Fibroblast of skin of left quadriceps (primary cell): ENCODE measurements at places on chromosomes 4 and X.
A peak's percentile ranks its signal among the peaks of the same experiment; 100 is the strongest.

DNA sequence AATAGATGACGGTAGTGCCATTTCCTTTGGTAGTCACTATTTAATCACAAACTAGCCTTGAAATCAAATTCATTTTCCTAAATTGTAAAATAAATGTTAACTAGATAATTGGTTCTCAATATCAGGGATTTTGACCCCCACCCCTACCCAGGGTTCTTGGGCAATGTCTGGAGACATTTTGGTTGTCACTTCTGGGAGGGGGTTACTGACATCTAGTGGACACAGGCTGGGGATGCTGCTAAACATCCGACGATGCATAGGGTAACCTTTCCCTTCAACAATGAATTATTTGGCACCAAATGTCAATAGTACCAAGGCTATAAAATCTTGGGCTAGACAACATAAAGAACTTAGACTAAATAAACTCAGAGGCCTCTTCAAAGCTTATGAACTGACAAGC is 285.8 kb upstream of the TRPC5 start:
- no peak for DNase-seq

- no peak for DNase-seq
Observed at GRCh38 chr4:113675731-113676697, 85.5 kb downstream of the CAMK2D start.

DNA sequence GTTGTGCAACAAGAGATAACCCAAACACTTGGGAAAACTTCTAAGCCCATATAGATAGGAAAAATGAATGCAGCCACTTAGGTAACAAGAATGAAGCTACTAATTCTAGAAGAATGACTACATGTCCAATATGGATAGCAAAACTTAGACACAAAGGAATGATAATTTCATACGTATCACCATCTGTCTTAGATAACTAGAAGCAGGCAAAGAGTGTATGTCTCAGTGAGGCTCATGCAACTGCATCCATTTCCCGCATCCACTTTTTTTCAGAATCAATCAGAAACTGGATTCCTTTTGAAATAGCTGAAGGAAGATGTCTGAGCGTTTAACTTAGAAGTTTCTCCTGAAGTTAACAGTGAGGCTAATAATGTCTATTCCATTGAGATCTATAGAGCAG is 408.7 kb upstream of the PITX2 start:
- peak; percentile 18 for DNase-seq

- no peak for DNase-seq
Observed at GRCh38 chr4:92615049-92615448, 311.3 kb downstream of the GRID2 start.

DNA sequence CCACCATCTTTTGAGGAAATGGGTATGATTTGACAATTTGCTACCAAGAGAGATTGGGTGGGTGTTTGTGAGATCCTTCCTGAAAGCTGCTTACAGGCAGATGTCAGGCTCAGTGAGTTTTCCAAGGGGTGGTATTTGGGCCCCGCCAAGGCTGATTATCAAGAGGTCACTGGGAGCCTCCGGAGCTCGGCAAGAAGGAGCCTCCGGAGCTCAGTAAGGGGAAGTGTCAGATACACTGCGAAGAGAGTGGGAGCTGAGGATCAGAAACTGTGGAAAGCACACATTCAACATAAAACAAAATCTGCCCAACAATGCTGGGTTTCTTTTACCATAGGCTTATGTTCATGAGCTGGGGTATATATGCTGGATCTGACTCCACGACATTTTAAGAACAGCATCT is 714 bp downstream of the RTL3 start:
- no peak for DNase-seq

- no peak for DNase-seq
Observed at GRCh38 chrX:155441097-155441496, 17.3 kb downstream of the F8A3 start.

DNA sequence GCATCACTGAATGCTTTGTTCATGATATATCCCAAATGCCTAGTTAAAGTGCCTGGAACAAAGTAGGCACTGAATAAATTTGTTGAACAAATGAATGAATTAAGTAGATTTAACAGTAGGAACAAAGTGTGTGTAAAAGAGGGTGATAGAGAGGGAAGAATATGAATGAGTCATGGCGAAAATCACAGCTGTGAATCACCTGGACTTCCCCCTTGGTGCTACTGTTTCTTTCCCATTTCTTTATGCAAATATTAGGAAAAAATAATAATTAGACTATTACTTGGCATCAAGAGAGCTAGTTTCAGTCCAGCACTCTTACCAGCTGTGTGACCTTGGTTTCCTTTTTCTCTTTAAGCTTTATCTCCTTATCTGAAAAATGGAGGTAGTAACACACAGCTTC is 9.2 kb downstream of the SPIN3 start:
- no peak for DNase-seq

DNA sequence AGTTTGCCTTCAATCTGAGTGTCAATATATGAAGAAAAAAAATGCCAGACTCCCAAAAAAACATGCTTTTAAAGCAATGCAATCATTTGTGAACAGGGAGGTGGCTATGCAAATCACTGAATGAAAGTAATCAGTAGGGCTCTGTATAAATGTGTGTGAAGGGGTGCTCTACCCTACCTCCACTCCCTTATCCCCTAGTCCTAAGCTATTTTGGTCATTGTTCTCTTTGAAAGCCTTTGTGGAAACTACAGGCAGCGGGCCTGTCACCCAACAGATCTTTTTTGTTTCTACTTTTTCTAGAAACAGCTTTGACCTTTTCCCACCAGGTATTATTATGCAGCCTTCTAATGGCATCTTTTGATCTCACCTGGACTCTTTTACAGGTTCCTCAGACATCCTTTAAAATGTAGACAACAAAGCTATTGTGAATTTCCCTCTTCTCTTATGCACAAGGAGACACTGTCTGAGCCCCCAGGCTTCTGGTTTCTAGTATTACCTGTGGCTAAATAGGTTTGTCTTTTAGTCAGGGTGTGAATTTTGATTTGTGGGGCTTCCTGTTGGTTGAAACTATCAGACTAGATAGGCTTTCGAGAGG is 9.2 kb downstream of the BOD1L1 start:
- no peak for DNase-seq

- DNase-seq, result no peak
Observed at GRCh38 chr4:112752061-112752460, 115.1 kb downstream of the LARP7 start.

DNA sequence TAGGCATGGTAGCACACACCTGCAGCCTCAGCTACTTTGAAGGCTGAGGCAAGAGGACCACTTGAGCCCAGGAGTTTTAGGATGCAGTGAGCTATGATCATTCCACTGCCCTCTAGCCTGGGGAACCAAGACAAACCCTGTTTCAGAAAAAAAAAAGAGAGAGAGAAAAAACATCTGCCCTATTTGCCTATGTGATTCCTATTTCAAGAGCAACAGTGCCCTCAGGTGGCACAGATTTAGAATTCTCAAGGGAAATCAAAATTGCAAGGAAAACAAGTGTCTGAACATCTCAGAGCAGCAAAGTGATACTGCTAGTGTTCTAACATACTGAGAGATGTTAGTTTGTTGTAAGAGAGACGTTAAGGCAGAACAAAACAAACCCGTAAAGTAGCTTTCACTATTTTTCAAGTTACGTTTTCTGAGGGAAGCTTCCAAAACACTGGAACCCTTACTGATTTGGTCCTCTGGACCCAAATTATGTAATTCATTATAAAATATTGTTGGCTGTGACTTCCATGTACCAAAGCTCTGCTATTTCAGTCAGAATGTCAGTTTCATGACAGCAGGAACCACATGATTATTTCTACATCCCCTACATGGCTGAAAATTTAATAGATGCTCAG is 7.9 kb downstream of the BDH2 start:
- DNase-seq, result peak; percentile 29

- DNase-seq, result no peak
Observed at GRCh38 chrX:80817002-80817401, 7.3 kb upstream of the BRWD3 start.

DNA sequence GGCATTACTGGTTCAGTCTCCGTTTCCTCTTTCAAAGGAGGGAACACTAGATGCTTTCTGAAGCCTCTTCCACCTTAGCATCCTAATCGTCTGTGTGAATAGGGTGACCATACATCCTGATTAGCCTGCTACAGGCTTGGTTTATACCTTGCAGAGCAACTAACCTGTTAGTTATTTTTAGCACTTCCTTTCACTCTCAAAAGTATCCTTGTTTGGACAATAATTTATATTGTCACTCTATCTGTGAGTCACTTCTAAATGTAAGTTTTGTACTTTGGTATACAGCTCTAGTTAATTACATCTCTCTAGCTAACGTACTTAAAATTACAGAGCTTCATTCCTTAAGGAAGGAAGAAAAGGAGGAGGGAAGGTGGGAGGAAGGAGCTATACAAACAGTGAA is 174.5 kb downstream of the GPC3 start:
- DNase-seq, result no peak

GRCh38 chrX:148457279-148457678 is 43.1 kb upstream of the AFF2 start:
- DNase-seq, result no peak

DNA sequence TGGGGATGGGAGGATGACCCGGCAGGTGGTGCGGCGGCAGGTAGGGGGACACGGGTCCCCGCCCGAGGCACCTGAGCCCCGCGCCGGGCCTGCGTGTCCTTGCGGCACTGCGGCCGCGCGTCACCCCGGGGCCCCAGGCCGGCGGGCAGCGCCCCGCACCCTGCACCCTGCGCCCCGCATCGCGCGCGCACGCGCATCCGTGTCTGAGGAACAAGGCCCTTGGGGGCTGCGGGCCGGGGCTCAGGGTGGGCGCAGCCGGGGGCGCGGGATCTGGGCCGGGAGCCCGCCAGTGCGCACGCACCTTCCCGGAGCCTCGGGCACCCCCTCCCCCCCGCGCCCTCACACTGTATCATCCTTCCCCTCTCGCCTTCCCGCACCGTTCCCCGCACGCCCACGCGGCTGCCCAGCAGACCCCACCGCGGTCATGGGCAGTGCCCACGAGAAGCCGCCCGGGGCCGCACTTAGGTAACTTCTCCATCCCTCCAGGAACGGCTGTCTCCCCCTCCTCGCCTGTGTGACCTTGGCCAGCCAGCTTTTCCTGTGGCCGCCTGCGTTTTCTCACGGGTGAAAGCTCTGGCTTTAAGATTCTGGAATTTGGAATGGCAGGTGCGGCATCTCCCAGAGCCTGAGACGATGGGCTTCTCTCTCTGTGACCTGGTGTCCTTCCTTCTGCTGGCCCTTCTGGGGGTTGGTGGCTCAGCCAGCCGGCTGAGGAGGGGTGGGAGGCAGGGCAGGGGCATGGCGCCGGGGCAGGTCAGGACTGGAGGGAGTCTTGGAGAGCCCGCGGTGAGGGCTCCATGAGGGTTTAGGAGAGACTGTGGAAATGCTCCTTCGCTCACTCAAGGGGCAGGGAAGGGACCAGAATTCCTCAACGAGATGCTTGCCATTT is 748 bp downstream of the ATP2B3 start:
- DNase-seq, result no peak

GRCh38 chr4:149121023-149121404 is 678.8 kb upstream of the NR3C2 start:
- DNase-seq, result no peak

DNA sequence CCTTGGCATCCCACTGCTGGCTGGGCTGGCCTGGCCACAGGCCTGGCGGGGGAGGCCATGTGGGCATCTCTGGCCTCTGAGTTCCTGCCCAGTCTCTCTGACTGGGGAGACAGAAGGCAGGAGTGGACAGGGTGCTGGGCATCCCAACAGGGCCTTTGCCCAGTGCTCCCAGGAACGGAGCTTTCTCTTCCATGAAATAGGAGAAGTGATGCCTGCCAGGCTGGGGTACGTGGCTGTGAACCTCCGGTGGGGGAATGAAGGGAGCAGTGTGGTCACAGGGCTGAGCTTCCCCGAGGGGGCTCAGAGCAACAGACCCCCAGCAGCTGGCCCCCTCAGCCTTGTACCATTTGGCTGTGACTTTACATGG is 40.4 kb upstream of the HMX1 start:
- no peak for DNase-seq

DNA sequence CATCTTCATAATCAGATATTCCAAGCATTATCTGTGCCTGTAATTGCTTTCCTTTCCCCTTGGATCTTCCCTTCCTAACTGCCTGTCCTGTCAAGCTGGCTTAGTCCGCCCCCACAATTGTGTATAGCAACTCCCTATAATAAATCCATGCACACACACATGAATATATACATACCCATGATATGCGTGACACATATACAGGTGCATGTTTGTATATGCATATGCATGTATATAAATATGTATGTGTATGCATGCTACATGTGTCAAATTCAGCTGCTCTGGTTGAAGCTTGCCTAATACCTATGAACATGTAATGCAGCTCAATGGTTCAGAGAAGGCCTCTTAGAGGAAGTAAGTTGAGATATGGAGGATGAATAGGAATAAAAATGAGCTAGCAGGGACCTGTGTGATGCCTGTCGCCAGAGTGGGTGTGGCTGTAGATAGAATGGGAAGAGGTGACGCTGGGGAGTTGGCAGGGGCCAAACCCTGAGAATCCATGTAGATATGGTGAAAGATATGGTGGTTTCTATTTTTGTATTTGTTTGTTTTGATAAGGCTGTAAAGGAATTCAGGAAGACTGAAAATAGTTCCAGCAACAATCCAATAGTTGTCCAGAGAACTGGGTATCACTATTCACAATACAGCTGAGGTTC is 595.0 kb upstream of the BOD1L1 start:
- DNase-seq, result no peak

DNA sequence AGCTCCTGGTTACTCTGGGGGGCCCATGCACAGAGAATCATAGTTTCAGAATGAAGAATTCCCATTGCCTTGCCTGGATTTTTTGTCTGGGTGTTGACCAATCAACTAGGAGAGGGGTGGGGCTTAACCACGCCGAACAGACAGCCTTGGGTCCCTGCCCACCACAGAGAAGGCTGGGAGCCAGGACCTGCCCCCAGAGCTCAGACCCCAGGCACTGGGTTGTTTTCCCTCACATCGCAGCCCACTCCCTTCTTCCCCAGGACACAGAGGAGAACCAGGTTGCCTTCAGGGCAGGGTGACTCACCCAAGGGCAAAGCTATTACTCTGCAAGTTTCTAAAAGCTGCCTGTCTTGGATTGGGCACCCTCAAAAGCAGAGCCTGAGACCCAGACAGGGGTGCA is 23.3 kb upstream of the CRMP1 start:
- DNase-seq, result no peak

DNA sequence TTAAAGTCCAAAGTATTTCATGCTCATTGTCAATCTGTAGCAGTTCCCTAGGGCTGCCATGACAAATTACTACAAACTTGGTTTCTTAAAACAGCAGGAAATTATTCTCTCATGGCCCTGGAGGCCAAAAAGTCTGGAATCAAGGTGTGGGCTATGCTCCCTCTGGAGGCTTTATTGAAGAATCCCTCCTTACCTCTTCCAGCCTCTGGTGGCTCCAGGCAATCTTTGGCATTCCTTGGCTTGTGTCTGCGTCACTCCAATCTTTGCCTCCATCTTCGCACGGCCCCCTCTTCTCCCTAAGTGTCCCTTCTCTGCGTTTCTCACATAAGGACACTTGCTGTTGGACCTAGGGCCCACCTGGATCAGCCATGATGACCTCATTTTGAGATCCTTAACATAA is 170.4 kb downstream of the SMIM20 start:
- no peak for DNase-seq

GRCh38 chr4:113397114-113397701 is 347.8 kb downstream of the ANK2 start:
- peak; percentile 64 for DNase-seq
